CD4-positive, alpha-beta T cell treated with Interferon alpha-2 for 1 hour (primary cell): ENCODE measurements at places on chromosomes 2 and 18.
A peak's percentile ranks its signal among the peaks of the same experiment; 100 is the strongest.

GRCh38 chr18:31977270-31977872 lies 34.4 kb upstream of the TRAPPC8 start:
- peak; percentile 8 for DNase-seq

GRCh38 chr2:120396013-120396860 lies 50.3 kb downstream of the INHBB start:
- no peak for DNase-seq

DNA sequence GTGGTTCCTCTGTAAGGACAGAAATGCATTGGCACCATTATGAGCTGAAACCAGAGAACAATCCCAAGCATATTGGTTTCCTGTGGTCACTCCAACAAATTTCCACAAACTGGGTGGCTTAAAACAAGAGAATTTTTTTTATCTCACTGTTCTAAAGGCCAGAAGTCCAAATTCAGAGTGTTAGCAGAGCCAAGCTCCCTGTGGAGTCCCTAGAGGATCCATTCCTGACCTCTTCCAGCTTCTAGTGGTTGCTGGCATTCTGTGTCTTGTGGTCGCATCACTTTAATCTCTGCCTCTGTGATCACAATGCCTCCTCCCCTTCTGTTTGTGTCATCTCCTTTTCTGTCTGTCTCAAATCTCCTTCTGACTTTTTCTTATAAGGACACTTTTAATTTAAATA lies 380.3 kb downstream of the NYAP2 start:
- no peak for DNase-seq

DNA sequence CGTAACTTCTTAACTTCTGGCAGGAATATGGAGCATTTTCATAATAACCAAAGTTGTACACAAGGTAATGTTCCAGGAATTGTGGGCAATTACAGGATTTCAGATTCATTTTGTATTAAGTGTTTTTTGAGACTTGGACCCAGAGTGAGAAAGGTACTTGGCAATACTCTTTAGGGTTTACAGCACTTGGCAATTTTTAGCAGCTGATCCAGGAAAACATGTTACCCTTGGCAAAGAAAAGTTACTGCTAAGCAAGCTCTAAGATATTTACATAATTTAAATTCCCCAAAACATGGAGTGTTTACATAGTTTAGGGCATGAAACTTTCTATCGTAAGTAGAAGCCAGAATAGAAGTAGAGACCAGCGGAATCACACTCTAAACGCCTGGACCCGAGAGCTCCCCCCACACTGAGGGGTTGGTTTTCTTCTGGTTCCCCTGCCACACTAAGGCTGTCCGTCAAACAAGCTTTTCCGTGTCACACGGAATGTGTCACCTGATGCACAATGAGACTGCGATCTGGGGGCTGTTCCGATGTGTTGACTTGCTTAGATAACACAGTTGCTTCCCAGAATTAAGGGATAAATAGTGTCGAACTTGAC lies 177.1 kb downstream of the PTGR3 start:
- DNase-seq, result no peak

DNA sequence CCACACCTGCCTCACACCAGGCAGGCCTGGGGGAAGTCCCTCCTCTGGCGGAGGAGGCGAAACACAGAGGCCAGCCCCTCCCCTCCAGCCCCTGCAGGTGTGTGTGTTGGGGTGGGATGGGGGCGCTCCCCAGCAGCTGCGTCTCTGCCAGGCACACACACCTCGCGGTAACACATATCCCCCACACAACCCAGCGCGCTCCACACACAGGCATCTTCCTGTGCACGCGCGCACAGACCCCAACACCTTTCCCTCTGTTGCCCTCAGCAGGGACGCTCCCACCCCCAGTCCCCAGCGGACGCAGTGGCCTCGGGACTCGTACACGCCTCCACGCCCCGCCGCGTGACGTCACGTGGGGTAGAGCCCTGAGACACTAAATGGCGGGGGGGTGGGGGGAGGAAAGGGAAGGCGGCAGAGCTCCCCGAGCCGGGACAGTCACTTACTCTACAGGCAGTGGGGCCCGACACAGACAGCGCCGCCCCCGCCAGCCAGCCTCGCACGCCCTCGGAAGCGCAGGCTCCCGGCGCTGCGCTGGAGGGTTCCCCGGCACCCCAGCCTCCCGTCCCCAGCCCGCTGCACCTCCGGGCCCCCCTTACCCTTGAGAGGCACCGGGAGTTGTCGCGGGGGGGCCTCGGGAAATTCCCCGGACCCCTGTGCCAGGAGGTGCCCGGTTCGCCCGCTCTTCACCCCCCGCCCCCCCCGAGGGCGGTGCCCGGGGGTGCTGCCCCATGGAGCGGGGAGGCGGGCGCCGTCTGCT lies at the start of gene WNT10A:
Gene WNT10A (plus strand): TSS at position 751 of the 757 bp plus-strand sequence. CDS start 144 bp downstream, outside the sequence.
- DNase-seq, result peak; percentile 87

- DNase-seq, result no peak
These were observed 16.9 kb downstream of the HNMT start for GRCh38 chr2:137981112-137981656.

DNA sequence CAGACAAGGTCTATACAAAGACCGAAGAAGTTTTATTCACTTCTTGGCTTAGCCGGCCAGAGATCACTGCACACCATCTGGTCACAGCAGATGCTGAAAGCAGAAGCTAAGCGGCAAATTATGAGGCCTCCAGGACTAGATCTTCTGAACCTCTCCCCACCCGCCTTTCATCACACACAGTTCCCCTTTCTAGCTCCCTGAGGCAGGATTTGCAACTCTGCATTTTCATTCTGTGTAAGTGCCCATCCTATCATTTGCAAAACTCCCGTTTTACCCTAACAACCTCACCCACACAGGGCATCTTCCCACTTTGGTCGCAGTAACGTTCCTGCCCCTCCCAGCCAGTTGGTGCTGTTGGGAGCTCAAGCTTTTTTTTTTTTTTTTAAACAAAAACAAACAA lies 3.1 kb upstream of the MOB1A start:
- DNase-seq, result peak; percentile 75

GRCh38 chr18:35378574-35378896 lies 1.4 kb upstream of the ZNF396 start:
- no peak for DNase-seq

GRCh38 chr2:168348076-168348475 lies 100.7 kb upstream of the STK39 start:
- DNase-seq, result peak; percentile 19

DNA sequence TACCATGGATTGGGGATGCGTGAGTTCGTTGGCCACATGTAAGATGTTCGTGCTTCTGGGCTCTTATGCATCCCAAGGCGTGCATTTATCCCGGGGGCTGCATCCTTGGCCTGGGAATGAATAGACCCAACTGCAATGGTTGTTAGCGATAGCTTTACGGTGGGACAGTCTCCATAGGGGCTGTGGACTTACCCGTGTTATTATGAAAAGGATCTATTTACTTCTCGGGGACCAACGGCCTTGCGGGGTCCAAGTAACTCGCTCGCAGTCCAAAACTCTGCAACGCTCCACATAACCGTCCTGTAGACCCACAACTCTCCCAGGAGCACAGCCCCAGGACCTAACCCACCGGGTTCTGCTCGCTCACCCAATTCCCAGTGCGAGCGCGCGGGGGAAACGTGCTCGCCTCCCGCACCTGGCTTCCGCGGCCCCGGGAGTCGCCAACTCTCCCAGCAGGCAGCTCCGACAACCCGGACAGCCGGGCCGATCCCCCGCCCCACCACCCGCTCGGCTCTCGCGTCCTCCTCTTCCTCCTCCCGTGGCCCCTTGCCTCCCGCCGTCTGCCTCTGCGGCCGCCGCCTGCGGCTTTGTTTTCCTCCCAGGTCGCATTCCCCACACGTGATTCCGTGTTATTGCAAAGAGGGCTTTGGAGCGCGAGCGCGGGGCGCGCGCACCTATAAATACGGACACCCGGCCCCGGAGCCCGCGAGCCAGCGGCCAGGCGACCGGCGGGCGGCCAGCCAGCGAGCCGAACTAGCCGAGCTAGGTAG lies at the start of gene CABLES1:
Gene CABLES1 (plus strand): TSS at position 706 of the 770 bp plus-strand sequence. CDS start 278 bp downstream, outside the sequence.
- peak; percentile 22 for DNase-seq

GRCh38 chr2:88236666-88237065 lies 66.5 kb downstream of the THNSL2 start:
- DNase-seq, result no peak

- peak; percentile 15 for DNase-seq
These were observed 25.1 kb downstream of the DNPEP start for GRCh38 chr2:219362524-219363164.

GRCh38 chr2:150878356-150878755 lies 383.3 kb downstream of the RBM43 start:
- no peak for DNase-seq

DNA sequence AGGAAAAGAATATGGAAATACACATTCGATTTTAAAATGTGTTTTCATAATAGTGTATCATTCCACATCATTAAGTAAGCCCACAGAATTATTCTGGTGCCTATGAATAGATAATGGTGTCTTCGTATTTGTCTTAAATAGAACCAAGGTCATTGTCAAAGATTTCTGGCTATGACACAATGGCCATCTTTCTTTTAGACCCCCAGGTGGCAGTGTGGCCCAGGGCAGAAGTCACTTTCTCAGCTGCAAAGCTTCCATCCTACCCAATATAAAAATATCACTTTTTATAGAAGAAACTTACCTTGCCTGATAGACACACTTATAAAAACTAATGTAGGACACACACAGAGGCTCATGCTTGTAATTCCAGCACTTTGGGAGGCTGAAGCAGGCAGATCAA lies 57.5 kb downstream of the ZRANB3 start:
- peak; percentile 4 for DNase-seq

- DNase-seq, result no peak
These were observed 61.7 kb downstream of the CYBRD1 start for GRCh38 chr2:171584001-171584400.

DNA sequence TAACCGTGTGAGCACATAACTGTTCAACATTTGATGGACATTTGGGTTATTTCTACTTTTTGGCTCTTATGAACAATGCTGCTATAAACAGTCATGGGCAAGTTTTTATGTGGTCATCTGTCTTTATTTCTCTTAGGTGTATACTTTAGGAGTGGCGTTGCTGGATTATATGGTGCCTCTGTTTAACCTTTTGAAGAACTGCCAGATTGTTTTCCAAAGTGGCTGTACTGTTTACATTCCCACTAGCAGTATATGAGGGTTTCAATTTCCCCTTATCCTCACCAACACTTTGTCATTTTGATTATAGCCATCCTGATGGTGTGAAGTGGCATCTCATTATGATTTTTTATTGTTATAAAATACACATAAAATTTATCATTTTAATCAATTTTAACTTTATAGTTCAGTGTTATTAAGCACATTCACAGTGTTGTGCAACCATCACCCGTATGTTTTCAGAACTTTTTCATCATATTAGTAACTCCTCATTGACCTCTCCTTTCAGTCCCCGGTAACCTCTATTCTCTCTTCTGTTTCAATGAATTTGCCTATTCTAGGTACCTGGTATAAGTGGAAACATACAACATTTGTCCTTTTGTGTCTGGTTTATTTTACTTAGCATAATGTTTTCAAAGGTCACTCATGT lies 55.4 kb downstream of the EML4 start:
- DNase-seq, result no peak

- DNase-seq, result no peak
These were observed 572.0 kb upstream of the ZEB2 start for GRCh38 chr2:145091967-145092366.
